ENCODE measurements at places on chromosomes 13 and 19.
A peak's percentile ranks its signal among the peaks of the same experiment; 100 is the strongest.

DNA sequence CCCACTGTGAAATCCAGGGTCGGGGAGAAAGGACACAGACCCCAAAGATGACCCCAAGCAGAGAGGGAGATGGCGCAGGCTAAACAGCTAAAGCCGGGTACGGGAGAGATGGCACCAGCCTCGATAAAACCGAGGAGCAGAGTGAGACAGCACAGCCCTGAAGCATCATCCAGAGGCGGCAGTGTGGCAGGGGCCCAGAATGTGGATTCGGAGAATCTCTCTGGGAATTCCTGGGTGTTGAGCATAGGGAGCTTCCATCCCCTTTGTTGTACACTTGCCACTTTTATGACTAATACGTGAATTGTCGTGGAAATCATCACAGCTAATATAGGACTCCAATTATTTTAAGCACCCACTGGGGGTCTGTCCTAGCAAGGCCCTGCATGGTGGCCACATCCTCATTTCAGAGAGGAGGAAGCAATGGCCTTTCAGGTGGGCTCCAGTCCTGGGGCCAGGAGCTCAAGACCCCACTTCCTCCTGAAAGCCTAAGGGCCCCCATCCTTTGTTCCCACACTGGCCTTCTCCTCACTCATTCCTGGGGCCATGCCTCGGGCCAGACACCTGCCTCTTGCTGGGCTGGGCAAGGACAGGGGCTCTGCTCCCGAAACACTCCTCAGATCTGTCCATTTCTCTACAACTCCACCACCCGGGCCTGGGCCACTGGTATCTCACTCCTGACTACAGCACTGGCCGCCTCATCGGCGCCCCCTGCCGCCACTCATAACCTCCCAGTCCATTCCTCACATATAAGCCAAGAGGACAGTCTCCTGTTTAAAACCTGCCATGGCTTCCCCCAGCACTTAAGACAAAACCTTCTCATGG, 29.3 kb upstream of the ATP1A3 start:
- peak; percentile 50 for DNase-seq

DNA sequence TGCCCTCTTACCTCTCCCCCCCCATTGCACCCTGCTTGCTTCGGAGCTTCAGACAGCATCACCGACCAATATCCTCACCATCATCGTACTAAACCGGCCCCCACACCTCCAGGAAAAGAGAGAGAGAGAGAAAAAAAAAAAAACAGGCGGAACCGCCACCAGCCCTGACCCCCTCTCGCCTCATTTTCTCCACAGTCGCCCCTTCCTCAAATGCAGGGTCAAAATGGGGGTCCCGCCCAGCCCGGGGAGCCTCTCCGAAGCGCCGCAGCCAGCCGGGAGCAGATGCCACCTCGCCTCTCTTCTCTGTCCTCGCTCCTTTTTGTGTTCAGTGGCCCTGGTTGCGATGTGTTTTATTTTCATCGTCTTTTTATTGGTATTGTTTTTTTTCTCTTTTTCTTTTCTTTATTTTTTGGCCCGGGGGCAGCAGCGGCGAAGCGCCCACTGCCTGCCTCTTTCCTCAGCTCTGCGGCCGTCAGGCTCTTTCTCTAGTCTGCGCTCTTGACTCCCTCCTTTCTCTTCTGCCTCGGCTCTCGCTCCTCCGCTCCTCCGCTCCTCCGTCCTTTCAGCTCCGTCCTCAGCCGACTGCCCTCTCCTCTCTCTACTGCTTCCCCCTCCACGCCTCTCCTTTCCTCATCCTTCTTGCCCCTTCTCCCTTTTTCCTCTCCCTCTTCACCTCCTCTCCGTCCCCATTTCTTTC, 41.4 kb downstream of the DEDD2 start:
- no peak for DNase-seq

DNA sequence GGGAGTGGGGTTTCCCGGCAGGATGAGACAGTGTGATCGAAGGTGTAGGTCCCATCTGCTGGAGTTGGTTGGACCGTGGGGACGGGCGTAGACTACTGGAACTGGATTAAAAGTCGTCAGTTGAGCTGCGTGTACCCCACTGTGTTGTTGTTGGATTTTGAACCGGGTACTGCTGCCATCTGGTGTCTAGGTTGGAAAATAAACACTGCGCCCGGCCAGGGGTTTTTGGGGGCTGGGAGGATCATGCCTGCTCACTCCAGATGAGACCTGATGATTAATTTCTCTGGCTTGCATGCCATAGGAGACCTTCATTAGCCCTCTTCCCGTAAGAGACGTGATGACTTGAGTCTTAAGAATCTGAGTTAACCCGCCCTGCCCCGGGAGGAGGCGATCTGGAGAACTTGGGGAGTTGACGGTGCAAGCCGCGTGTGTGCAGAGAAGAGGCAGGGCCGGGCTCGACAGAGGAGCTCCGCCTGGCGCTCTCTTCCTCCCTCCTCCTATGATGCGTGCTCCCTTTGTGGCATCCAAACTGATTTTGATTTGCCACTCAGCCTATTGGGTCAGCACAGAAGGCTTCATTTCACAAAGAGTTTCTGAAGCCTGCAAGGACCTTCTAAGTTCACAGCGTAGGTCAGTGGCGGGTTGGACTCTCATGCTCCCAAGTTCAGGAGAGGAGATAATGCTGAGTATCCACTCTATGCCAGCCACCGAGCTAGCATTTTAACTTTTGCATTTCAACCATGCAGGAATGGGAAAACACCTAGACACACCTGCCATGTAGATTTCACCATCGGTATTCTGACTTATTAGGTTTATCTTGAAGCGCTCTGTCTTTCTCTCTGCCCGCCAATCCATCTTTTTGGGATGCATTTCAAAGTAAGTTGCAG, 2.7 kb downstream of the UHRF1 start:
- DNase-seq, result peak; percentile 65

DNA sequence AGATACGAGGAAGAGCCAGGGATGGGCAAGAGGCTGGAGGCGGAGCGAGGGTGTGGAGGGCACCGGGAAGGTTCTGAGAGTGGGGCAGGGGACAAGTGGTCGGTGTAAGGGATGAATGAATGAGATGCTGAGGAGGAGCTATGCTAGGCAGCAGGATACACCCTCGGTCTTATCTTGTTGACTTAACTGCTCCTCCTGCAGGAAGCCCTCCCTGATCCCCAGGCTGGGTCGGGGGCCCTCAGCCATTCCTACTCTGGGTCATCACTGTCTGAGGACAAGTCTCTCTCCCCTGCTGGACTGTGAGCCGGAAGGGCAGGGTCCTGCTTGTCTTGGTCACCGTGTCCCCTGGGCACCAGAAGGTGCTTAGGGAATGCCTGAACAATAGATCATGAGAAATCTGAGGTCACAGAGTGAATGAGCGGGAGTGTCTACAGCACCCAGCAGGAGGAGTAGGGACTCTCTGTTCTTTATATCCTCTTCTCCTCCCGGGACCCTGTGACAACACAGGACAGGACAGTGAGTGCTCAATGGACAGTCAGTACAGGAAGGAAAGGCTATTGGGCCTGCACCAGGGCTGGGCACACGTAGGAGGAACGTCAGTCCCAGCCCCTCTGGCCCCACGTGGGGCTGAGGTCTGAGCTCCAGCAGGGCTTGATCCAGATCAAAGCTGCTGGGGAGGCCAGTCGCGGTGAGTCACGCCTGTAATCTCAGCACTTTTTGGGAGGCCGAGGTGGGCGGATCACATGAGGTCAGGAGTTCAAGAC, 6.5 kb downstream of the NKPD1 start:
- no peak for DNase-seq

GRCh38 chr19:7611541-7612279, 16.0 kb downstream of the CAMSAP3 start:
- no peak for DNase-seq

DNA sequence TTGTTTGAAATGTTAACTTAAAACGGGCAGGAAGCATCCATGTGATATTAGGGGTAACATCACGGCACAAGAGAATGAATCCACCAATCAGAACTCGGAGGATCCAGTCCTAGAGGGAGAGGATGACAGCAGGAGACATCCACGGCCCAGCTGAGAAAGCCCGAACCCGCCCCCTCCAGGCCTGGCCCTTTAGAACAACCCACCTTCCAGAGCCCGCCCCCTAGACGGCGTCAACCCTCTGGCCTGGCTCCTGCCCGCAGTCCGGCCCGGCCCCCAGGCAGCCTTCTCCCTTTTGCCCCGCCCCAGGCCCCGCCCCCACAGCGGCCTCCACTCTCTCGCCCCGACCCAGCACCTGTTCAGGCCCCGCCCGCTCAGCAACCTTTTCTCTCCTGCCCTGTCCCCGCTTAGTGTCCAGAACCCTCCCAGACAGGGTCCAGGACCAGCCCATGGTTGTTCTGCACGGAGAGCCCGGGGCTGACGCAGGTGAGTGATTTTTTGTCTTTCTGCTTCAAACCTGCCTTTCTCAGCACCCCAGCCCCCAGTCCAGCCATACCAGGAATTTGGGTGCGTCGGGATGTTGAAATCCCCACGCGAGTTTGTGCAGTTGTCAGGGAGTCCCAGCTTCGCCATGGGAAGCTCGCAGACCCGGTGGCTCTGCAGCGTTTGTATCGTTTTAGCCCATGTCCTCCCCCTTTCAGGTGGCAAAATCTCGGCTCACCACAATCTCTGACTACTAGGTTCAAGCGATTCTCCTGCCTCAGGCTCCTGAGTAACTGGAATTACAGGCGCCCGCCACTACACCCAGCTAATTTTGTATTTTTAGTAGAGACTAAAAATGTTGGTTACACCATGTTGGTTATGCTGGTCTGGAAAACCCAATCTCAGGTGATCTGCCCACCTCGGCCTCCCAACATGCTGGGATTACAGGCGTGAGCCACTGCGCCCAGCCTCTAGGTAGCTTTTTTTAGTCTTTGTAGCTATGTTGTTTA, 16.1 kb downstream of the ZNF816 start:
- peak; percentile 10 for DNase-seq

DNA sequence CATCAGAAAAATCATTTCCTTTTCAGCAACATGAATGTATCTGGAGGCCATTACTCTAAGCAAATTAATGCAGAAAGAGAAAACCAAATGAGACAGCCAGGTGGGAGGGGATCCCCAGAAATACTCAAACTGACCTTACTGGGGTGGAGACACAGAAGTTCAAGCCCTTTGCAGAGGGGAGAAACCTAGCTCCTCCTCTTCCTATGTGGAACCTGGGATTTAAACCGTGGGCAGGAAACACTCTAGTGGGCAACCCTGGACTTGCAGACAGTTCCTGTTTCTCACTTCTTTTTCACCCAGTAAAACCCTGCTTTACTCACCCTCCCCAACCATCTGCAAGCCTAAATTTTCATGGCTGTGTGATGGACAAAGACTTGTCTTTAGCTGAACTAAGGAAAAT, 61.3 kb downstream of the SLITRK6 start:
- DNase-seq, result no peak

GRCh38 chr13:93318534-93319254, 92.1 kb downstream of the GPC6 start:
- DNase-seq, result no peak
